ENCODE measurements at places on chromosomes 16 and 17.
A peak's percentile ranks its signal among the peaks of the same experiment; 100 is the strongest.

GRCh38 chr16:22216191-22216831, 10.2 kb downstream of the EEF2K start:
- no peak for DNase-seq

- DNase-seq = no peak
Measured at GRCh38 chr16:78780808-78781207, 681.4 kb downstream of the WWOX start.

DNA sequence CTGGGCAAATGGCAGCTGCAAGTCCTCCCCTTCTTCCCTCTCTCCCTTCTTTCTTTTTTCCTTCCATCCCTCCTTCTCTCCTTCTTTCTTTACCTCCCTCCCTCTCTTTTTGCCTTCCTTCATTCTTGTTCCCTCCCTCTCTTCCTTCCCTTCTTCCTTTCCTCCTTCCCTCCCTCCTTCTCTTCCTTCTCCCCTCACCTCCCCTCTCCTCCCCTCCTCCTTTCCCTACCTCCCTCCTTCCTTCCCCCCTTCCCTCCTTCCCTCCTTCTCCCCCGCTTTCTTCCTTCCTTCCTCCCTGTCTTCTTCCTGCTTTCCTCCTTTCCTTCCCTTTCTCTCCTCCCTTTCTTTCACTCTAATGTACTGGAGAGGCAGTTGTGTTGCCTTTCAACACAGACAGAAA, 110.8 kb upstream of the SALL1 start:
- DNase-seq = no peak

- no peak for DNase-seq
Measured at GRCh38 chr16:86428729-86429517, 81.4 kb upstream of the FOXF1 start.

DNA sequence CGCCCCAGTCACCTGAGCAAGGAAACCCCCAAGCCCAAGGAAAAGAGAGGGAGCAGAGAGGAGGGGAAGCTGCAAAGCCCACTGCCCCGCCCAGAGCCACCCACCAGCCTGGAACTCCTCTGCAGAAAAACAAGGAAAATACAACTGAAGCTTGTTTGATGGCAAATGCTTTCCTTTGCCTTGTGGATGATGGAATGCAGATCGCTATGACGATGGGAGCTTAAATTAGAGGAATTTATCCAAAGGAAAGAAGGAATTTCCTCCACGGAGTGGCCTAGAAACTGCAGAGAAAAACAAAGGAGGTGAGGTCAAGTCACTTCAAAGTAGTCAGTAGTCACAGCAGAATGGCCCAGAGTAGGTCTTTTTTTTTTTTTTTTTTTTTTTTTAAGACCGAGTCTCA, 31.5 kb upstream of the ASGR2 start:
- DNase-seq = no peak

- no peak for DNase-seq
Measured at GRCh38 chr17:75460295-75460694, 3.9 kb downstream of the TMEM94 start.

DNA sequence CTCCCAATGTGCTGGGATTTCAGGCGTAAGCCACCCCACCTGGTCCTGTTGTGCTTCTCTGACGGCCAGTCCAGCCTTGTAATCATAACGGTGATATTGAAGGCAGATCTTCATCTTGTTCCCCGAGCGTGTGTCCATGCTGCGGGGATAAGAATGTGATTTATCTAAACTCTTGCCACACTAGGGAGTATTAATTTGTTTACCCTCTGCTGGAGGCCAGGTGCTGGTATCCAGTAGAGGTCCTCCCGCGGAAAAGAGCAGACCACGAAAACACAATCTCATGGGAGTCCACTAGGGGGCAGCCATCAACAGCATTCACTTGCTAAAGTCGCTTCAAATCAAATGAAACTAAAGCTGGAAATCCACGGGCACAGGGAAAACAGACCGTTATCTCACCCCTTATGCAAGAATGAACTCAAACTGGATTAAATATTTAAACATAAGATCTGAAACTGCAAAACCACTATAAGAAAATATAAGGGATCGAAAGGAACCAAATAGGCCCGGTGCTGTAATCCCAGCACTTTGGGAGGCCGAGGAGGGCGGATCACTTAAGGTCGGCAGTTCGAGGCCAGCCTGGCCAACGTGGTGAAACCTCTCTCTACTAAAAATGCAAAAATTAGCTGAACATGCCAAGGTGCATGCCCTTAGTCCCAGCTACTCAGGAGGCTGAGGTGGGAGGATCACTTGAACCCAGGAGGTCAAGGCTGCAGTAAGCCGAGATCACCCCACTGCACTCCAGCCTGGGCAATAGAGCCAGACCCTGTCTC, 22.3 kb upstream of the RBBP6 start:
- DNase-seq = peak; percentile 75

DNA sequence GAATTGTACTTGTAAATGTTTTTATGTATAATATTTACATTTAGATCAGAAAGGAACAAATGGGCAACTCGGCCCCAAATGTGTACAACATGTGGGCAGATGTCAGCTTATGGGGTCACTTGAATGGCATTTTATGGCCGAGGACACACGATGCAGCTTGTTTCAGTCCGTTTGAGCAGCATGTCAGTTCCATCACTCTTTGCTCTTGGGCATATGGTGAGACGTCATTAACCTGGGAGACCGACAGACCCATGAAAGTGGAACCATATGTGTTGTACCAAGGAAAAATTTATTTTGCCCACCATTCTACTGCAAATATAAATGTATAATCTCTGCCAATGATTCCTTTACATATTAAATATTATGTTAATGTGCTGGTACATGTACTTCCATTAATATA, 561.9 kb upstream of the SOX9 start:
- DNase-seq = no peak

DNA sequence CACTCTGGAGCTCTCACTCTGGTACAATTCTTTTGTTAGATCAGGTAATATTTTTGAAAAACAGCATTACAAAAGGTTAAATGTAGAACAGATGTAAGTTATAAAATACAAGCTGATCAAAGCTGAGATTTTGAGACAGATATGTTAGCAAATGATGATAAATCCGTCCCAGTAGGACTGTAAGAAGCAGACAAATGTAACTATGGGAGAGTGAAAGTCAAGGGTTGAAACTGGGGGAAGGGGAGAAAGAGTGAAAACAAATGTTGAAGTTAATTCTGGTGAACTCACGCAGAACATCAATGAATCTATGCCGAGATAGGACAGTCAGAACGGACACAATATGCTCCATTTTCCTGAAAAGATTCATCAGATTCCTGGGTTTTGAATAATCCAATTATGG, 298.9 kb upstream of the IRX5 start:
- DNase-seq = no peak

DNA sequence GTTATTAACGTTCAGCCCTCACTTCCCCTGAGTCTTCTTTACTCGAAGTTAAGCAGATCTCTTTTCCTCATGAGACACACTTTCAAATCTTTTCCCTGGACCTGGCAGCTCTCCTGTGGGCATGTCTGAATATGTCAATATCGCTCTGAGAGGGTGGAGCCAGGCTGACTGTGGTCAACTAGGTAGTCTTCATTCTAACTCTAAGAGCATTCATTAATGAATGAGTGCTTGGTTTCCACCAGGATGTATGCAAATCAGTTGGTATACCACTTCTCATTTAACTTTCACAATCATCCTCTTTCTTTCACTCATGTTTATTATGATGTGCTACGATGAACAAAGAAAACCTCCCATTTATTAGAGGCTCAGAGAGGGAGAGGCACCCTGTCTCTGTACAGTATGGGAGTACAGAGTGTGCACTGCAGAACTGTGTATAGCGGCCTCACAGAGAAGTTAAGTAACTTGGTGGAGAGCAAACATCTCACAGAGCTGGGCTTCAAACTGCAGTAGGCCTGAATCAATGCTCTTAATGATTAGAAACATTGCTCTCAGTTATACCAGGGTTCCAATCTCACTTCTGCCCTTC, 39.9 kb downstream of the OTOA start:
- no peak for DNase-seq

- DNase-seq = no peak
Measured at GRCh38 chr16:76756951-76757350, 434.0 kb upstream of the MON1B start.

DNA sequence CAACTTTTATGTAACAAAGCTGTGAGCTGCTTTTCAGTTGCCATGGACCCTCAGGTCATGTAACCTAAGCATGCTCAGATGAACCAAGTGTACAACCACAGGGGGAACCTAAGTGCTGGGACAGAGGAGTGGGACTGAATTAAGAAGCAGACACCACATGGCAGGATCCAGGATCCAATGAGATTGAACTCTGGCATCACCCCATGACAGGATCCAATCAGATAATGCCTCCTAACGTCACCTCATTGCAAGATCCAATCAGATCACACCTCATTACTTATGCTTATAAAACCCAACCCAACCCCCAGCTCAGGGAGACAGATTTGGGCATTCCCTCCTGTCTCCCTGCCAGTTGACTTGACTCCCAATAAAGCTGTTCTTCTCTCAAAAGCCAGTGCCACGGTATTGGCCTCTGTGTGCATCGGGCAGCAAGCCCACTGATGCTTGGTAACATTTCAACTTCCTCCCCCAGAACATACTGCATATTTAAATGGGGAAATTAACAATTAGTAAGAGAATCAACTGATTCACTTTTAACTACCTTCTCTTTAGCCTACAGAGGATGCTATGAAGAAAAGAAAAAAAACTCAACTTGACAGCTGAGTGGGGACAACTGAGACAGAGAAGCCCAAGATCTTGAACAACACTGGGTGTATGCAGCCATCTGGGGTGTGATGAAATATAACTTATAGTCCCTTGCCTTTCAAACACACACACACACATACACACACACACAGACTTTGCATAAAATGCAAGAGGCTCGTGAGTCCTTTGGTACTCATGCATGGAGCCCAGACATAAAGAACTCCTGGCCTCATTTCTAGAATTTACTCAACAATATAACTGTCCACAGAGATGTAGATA, 148.4 kb downstream of the SLC39A11 start:
- no peak for DNase-seq

DNA sequence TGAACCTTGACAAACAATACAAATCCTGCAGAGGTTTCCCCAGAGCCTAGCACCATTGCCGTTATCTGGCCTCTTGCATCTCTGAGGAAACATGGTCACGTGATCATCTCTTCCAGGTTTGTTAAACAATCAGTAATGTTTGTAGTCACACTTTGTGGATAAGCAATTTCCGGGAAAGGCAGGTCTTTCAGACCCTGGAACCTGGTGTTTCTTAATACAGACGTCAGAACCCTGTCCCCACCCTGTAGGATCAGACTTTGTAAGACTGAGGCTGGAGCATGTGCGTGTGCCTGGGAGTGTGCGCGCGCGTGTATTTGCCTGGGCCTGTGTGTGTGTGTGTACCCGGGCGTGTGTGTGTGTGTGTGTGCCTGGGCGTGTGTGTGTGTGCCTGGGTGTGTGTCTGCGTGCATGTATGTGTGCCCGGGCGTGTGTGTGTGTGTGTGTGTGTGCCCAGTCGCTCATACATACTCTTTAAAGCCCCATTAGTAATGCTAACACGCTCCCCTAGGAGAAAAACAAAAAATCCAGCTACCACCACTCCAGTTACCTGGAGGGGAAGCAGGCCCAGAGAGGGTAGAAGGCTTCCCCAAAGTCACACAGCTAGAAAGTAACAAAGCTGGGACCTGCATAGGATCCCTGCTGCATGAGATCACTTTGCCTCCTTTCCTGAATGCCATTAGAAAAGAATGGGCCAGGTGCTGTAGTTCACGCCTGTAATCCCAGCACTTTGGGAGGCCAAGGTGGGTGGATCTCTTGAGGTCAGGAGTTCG, 5.3 kb downstream of the CTNS start:
- DNase-seq = no peak

- peak; percentile 4 for DNase-seq
Measured at GRCh38 chr17:9021992-9022572, 772 bp downstream of the NTN1 start.

GRCh38 chr17:20243524-20243923, 223.8 kb downstream of the LGALS9B start:
- no peak for DNase-seq

DNA sequence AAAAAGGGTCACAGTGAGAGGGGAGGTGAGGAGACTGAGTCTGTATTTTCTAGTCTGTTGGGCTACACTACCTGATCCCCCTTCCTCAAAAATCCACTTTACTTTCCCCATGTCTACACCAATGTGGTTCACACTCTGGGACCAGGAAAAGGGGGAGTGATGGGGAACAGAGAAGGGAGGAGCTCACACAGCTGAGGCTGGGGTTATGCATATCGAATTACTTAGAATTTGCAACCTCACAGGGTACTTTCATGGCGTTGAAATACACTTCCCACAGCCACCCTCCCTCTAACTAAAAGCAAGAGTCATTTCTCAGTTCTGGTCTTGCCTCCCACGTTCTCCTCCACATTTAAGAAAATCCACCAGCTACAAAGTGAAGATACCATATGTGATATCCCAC, 14.1 kb downstream of the MAPT start:
- no peak for DNase-seq

DNA sequence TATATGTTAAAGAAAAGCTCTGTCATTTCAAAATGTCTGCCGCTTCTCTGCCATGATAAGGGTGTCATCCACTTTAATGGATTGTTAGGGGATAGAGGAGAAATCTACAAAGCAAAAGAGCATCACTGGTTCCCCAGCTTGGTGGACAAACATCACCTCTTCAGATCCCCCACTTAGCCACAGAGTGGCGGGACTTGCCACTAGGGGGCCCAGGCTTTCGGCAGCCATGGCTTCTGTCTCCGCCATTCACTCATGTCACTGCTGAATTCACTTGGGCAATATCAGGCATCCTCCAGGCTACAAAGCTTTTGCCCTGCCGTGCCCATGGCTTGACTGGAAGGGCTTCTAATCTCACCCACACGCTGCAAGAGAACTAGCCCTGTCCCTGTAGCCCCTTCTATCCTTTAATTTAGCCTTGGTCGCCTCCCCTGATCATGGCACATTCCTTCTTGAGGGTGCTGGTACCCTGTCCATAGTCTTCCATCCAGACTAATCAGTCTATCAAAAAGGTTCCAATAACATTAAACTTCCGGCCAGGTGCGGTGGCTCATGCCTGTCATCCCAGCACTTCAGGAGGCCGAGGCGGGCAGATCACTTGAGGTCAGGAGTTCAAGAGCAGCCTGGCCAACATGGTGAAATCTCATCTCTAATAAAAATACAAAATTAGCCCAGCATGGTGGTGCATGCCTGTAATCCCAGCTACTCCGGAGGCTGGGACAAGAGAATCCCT, 34.7 kb downstream of the SBK1 start:
- peak; percentile 74 for DNase-seq

DNA sequence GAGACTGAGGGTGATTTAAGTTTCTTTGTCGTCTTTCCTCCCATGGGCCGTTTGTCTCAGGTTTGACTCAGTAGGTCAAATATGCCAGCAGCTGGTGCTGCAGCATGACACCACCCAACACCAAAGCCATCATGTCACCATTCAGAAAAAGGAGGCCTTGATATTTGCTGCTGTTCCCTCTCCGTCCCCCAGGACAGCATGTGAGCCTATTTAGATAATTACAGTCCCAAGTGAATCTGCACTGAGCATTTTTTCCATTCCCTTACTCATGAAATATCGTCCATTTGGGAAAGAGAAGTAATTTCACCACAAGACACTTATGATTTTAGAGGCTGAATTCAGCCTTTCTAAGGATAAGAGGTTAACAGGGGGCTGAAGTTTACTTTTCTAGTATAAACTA, 62.2 kb upstream of the ADORA2B start:
- no peak for DNase-seq

DNA sequence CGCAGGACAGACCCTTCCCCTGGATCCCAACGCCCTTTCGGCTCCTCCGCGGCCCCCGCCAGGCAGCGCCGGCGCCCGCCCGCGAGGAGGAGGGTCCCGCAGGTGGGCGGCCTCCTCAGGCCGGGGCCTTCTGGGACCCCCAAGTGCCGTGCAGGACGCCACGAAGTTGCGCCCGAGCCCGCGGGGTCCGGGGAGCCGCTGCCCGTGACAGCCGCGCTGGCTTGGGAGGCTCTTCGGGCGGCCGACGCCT, 504 bp downstream of the ERN1 start:
- no peak for DNase-seq

Measured in activated naive CD4-positive, alpha-beta T cell treated with Interleukin-2 at 50 U/mL for 16 hours (primary cell).